ENCODE measurements at places on chromosomes 12 and 14. TPM values are rescaled to one million over a fixed set of nuclear protein-coding genes. Genes with fewer than 3 reads are reported as not detected.

Gene PRB2
- not detected for polyA plus RNA-seq

Gene KLRC4
- polyA plus RNA-seq: not detected

Gene TBC1D30
- polyA plus RNA-seq: 2.8 TPM

Gene PLEKHD1
- polyA plus RNA-seq: 0.24 TPM

Gene HOXC12
- polyA plus RNA-seq: not detected

Gene NID2
- 16.5 TPM for polyA plus RNA-seq

Gene SYNDIG1L
- 3.2 TPM for polyA plus RNA-seq

Gene ENO2
- 102 TPM for polyA plus RNA-seq

Gene BCAT1
- 16.0 TPM for polyA plus RNA-seq

Gene LALBA
- polyA plus RNA-seq: not detected

Gene GARIN6
- not detected for polyA plus RNA-seq

Gene ZFYVE1
- polyA plus RNA-seq: 12.7 TPM

Gene TAS2R20
- 0.57 TPM for polyA plus RNA-seq

Gene RASSF8
- polyA plus RNA-seq: 4.4 TPM

Gene MVK
- polyA plus RNA-seq: 21.5 TPM

Gene ALKBH2
- polyA plus RNA-seq: 24.3 TPM

Gene FOXN4
- 0.78 TPM for polyA plus RNA-seq

Gene CCDC175
- not detected for polyA plus RNA-seq

Gene TDRD9
- not detected for polyA plus RNA-seq

Gene WDR20
- 11.2 TPM for polyA plus RNA-seq

Gene L3HYPDH
- polyA plus RNA-seq: 11.2 TPM

Gene ADCY4
- 0.27 TPM for polyA plus RNA-seq

Gene RERG
- 0.12 TPM for polyA plus RNA-seq

Gene ADCY6
- polyA plus RNA-seq: 19.7 TPM

Gene RDH16
- polyA plus RNA-seq: 0.93 TPM

Gene SERPINA5
- polyA plus RNA-seq: 1.8 TPM

Gene GPR162
- 9.5 TPM for polyA plus RNA-seq

Gene DPPA3
- 0.30 TPM for polyA plus RNA-seq

Gene ACRBP
- 5.2 TPM for polyA plus RNA-seq

Gene PTPRO
- 0.44 TPM for polyA plus RNA-seq

Gene AMDHD1
- 0.14 TPM for polyA plus RNA-seq

Gene FAM186B
- 0.12 TPM for polyA plus RNA-seq

Gene LYZ
- not detected for polyA plus RNA-seq

Gene C12orf56
- 2.0 TPM for polyA plus RNA-seq

Gene AICDA
- polyA plus RNA-seq: not detected

Gene IL31
- not detected for polyA plus RNA-seq

Gene KLRB1
- not detected for polyA plus RNA-seq

Gene VRTN
- 189 TPM for polyA plus RNA-seq

Gene LRRC43
- polyA plus RNA-seq: 0.39 TPM

Gene NEDD8
- polyA plus RNA-seq: 196 TPM

Gene PRH2
- polyA plus RNA-seq: 0.16 TPM

Gene ANKLE2
- polyA plus RNA-seq: 56.0 TPM

Gene P2RX2
- 2.2 TPM for polyA plus RNA-seq

Gene GCN1
- polyA plus RNA-seq: 73.1 TPM

Gene SAMD15
- 0.17 TPM for polyA plus RNA-seq

Gene PELI2
- polyA plus RNA-seq: 14.6 TPM

Gene EFS
- polyA plus RNA-seq: 39.0 TPM

Gene ZBTB42
- polyA plus RNA-seq: 3.1 TPM

Gene B4GALNT3
- 14.9 TPM for polyA plus RNA-seq

Gene ANKRD9
- polyA plus RNA-seq: 47.5 TPM

Gene ITGA7
- polyA plus RNA-seq: 81.5 TPM

Gene LMO3
- 4.6 TPM for polyA plus RNA-seq

Gene REC8
- polyA plus RNA-seq: 9.8 TPM

Gene PLCZ1
- not detected for polyA plus RNA-seq

Gene ATXN3
- 4.1 TPM for polyA plus RNA-seq

Gene SCNN1A
- 156 TPM for polyA plus RNA-seq

Gene KRT73
- not detected for polyA plus RNA-seq
